Left kidney (tissue), 8 donors: ENCODE measurements at places on chromosomes 1 and 21. TPM values are rescaled to one million over a fixed set of nuclear protein-coding genes. Genes with fewer than 3 reads are reported as not detected.

- DNase-seq, result no peak
These were observed 103.5 kb downstream of the RGS7 start for GRCh38 chr1:241253471-241253870.

- no peak for DNase-seq
These were observed 144.8 kb downstream of the BACH1 start for GRCh38 chr21:29443411-29444010.

DNA sequence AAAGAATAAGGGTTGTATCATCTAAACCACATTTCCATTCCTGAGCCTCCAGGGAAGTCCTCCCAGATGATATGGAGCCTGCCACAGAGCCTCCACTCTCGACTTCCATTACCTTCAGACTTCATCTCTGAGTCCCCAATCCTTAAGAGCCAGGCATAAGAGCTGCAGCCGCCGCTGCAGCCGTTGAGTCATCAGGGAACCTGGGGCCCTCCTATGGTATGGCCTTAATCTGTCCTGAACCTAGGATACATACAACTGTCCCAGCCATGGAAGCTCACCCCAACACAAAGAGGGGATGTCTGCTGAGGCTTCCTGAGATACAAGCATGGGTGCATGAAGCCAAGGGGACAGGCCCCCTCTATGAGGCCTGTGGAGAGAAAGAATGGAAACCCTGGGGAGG, 16.3 kb downstream of the TAL1 start:
- no peak for DNase-seq

DNA sequence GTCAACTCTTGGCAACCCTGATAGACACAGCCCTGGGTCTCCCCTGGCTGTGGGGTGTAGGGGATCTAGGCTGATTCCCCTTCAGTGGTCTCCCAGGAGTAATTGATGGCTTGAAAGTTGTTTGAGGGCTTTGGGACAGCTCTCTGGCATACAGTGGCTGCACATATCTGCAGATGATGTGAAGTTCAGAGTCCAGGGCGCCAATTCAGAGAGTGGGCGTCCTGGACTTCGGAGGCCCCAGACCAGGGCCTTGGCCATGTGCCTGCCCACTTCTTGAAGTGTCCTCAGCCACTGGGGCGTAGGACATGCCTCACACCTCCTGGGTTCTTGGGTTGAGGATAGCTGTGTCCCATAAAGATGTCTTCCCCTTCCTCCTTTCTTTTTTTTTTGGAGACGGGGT, 2.6 kb downstream of the INAVA start:
- no peak for DNase-seq

DNA sequence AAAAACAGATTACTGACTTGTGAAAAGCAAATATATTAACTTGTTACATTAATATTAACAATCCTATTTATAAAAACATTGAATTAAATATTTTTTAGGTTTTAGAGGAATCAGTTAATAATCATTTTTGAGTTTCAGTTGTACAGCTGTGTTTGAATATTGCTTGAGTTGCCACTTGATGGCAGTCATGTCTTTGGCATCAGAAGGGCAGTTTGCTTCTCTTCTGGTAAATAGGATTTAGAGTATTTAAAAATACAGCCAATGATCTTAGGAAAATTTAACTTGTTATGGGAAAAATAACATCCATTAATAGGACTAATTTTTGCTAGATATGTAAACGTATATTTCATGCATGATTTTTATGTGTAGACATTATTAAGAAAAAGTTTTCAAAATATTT, 234.1 kb downstream of the NCAM2 start:
- DNase-seq, result no peak

GRCh38 chr1:15950763-15951295, 25.1 kb downstream of the ZBTB17 start:
- no peak for DNase-seq

DNA sequence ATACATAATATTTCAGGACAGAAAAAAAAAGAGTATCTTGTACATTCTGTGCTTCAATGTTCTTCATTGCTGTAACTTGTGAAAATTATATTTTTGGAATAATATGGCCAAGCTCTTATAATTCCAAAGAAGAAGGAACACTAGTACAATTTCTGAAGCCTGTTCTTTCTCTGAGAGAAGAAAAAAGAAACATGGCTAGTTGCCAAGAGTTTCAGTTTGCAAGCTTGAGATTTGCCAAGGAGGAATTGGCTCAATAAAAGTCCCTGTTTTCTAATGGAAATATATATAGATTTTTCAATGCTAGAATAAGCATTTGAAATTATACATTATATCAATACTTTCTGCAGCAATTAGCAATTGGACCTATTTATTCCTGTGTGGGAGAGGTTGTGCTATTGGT, 285.2 kb upstream of the NEGR1 start:
- no peak for DNase-seq

DNA sequence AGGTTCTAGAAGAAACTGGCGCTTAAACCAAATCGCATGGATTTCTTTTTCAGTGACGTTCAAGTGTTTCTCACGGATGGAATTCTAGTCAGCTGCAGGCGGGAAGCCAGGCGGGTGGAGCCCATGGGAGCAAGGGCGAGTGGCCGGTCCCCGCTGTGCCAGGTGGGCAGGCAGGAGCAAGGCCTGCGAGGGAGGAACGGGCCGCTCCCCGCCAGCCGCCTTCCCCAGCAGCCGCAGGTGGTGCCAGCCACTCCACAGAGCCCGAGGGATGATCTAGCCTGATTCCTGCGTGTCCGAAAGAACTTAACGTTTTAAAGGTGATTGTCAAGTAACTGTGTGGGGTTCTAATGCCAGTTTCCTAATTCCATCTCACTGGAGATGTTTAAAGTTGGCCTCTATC, 9.1 kb downstream of the PEX10 start:
- DNase-seq, result no peak

- DNase-seq, result no peak
These were observed 56.3 kb downstream of the TBX15 start for GRCh38 chr1:118931876-118932275.

DNA sequence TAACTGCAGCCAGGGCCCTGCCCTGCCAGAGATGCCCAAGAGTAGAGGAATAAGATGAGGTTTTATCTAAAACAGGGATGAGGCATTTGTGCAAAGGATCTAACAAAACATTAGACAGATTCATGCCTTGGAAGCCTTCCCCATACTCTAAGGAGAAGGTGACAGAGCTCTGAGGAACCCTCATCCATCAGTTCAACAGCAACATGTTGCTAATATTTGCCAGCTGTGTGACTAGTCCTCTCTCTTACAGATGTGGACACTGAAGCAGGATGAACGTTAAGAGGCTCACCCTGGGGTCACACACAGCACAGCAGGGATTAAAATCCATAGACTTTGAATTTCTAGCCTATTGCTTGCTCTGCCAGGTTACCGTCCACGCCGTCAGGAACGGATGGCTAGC, 99.0 kb downstream of the ZBTB18 start:
- DNase-seq, result no peak

- no peak for DNase-seq
These were observed 4.9 kb upstream of the BRWD1 start for GRCh38 chr21:39318091-39318959.

DNA sequence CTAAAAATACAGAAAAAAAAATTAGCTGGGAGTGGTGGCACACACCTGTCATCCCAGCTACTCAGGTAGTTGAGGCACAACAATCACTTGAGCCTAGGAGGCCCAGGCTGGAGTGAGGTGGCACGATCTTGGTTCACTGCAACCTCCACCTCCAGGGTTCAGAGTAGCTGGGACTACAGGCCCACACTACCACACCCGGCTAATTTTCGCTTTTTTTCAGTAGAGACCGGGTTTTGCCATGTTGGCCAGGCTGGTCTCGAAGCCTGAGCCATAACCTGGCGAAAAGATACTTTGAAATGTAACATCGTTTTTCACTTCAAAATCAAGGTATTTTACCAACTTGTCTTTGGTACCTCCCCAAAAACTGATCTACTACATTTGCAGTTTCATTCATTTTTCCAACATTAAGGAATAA, 6.1 kb downstream of the GAS5 start:
- no peak for DNase-seq

- DNase-seq, result no peak
These were observed 23.1 kb upstream of the USP25 start for GRCh38 chr21:15706696-15707095.

DNA sequence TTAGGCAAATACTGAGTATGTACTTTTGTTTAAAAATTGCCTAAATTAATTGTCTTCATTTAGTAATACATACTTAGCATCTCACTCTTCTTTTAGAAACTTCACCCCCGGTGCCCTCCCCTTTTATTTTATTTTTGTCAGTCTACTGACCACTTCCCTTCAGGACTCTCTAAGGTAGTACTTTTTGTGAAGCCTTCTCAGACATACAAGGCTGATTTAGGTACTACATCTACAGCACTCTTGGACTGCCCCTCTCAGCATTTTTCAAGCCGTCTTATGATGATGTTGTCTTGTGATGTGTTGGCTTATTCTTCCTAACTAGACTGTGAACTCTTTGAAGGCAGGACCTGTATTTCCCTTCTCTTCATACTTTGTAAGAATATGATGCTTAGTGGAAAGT, 24.7 kb downstream of the RPS6KC1 start:
- DNase-seq, result no peak

DNA sequence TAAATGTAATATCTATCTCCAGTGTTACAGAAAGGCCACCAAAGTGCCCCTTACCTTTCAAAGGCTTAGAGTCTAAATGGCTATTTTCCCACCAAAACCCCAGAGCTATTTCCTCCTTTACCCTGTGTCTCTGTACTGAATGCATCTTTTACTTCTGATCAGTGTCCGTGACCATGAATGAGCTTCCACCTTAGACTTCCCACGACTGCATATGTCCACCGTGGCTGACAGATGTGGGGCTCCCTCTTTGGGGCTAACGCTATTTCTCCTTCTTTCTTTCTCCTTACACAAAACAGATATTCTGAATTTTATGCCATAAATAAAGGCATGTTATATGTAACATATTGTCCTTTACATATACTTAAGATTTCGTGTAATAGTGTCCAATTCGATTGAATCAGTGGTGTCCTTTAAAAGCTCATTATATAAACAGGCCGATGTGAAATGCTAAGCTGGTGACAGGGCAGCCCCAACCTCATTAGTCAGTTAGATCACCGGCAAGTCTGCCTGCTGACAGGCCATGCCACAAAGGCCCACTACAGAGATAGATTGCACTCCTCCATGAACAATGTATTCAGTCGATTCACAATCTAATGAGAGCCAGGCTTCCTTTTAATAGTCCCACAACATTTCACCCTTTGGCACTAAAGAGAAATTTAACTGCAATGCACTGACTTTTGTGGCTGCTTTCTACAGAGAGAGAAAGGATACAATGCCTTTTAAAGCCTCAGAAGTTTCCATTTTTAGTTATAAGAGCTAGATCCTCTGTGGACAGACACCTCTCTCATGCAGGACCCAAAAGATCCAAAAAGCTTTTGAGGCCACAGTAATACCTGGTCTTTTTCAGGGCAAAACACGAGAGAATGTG, 297.9 kb downstream of the PCP4 start:
- DNase-seq, result no peak

DNA sequence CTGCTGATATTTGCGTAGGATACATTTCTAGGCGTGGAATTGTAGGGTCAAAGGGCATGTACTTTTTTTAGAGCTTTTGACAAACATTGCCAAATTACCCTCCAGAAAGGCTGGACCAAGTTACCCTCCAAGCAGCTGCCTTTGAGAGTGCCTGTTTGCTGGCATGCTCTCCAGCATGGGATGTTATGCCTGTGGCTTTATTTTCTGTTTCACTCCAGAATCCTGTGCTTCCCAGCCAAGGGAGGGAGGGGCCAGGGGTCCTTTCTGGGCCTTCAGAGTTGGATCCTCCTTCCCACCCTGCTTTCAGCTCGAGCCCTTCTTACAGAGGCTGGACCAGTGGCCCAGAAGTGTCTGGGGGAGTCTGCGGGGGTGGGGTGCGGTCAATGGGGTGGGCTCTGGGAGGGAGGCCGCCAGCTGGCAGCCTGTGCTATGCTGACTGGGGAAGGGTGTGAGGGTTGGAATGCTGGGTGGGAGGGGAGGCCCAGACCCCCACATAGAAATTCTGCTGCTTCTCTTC, 81.2 kb downstream of the EPHB2 start:
- DNase-seq, result no peak

GRCh38 chr1:90834886-90835660, 118.0 kb upstream of the BARHL2 start:
- DNase-seq, result no peak

GRCh38 chr1:219416598-219417238, 196.2 kb downstream of the ZC3H11B start:
- DNase-seq, result peak; percentile 38

- DNase-seq, result no peak
These were observed 312.7 kb upstream of the C1orf87 start for GRCh38 chr1:60386249-60386648.

- DNase-seq, result no peak
These were observed 88.0 kb upstream of the PBX1 start for GRCh38 chr1:164470996-164471395.

- no peak for DNase-seq
These were observed 124.7 kb upstream of the KIAA0040 start for GRCh38 chr1:175317309-175317708.

DNA sequence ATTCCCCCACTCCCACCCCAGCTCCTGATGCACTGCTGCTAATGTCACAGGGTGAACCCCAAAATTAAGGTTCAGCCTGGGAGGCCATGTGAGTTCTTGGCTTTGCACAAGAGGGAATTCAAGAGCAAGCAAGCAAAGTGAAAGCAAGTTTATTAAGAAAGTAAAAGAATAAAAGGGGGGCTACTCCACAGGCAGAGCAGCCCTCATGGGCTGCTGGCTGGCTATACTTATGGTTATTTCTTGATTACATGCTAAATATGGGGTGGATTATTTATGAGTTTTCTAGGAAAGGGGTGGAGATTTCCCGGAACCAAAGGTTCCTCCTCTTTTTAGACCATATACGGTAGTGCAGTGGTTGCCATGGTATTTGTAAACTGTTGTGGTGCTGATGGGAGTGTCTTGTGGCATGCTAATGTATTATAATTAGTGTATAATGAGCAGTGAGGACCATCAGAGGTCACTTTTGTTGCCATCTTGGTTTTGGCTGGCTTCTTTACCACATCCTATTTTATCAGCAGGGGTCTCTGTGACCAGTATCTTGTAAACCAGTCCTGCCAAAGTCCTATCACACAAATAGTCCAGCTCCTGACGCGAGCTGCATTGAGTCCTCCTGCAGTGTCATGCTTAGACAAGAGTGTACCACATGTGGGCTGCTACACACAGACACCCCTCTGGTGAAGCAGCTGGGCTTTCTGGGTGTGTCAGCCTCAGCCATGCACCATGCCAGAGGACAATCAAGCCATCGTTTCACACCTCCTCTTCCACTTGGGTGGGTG, 46.4 kb upstream of the CSF1 start:
- peak; percentile 64 for DNase-seq

DNA sequence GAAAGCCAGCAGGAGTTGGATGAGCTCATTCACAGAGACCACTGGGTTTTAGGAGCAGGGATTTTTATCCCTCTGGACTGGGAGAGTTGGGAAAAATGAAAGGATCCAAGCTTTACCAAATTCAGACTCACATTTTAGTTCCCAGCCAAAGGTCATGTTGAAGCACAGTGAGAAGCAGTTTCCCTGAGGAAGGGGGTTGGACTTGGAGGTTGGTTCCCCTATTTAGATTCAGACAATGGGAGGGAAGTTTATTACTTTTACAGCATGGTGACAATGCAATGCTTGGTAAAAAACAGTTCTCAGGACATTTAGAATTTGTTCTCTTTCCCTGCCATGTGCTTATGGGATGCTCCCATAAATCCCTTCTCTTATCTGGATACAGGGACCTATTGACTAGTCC, 57.3 kb upstream of the ZNF648 start:
- no peak for DNase-seq

FLG2 gene
- polyA plus RNA-seq, result 0.40 TPM

LRRC53 gene
- polyA plus RNA-seq, result not detected

CGN gene
- 55.6 TPM for polyA plus RNA-seq

PCAT6 gene
- polyA plus RNA-seq, result 2.9 TPM

IFNLR1 gene
- 3.5 TPM for polyA plus RNA-seq

S100A8 gene
- 3.4 TPM for polyA plus RNA-seq

WNT2B gene
- polyA plus RNA-seq, result 4.5 TPM

OR2T2 gene
- not detected for polyA plus RNA-seq

KANK4 gene
- polyA plus RNA-seq, result 23.4 TPM

CD53 gene
- polyA plus RNA-seq, result 5.6 TPM
